ENCODE measurements at places on chromosomes 16 and 17. TPM values are rescaled to one million over a fixed set of nuclear protein-coding genes. Genes with fewer than 3 reads are reported as not detected.

DNA sequence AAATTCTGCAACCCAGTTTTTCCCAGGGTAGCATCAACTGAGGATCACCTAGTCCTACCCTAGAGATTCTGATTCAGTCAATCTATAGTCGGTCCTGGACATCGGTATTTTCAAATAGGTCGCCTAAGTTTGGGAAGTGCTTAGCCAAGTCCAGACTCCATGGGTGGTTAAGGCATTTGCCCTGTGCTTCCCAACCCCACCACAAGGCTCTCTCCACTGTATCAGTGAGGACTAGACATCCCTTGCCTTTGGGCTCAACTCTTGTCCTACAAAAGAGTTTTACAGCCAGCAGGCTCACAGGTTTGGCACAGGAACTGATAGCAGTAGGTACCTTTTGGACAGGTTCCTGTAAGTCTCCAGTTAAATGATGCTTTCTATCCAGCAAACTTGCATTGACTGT, 13.8 kb downstream of the HYDIN start:
- peak; percentile 36 for DNase-seq

DNA sequence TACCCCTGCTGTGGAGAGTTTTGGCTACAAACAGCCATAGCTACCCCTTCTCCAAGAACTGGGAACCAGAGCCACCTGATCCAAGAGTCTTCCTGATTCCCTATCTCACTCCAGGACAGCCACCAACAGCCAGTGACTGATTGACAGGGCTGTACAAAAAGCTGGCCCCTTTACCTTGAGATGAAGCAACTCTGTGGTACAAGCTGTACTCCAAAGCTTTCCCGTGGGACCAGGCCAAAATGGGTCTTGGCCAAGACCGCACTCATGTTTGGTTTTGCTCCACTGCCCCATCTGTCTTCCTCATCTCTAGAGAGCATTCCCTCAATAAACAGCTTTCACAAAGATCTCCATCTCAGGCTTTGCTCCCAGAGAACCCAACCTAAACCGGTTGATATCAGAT, 43.6 kb downstream of the RNF157 start:
- DNase-seq, result no peak

- DNase-seq, result no peak
Measured at GRCh38 chr16:28835864-28836760, 10.0 kb downstream of the TUFM start.

GRCh38 chr16:53781023-53781605, 77.2 kb downstream of the FTO start:
- DNase-seq, result no peak

GRCh38 chr17:45341533-45342158, 24.8 kb upstream of the MAP3K14 start:
- peak; percentile 98 for DNase-seq

GRCh38 chr17:80886641-80887573, 104.7 kb upstream of the CHMP6 start:
- no peak for DNase-seq

DNA sequence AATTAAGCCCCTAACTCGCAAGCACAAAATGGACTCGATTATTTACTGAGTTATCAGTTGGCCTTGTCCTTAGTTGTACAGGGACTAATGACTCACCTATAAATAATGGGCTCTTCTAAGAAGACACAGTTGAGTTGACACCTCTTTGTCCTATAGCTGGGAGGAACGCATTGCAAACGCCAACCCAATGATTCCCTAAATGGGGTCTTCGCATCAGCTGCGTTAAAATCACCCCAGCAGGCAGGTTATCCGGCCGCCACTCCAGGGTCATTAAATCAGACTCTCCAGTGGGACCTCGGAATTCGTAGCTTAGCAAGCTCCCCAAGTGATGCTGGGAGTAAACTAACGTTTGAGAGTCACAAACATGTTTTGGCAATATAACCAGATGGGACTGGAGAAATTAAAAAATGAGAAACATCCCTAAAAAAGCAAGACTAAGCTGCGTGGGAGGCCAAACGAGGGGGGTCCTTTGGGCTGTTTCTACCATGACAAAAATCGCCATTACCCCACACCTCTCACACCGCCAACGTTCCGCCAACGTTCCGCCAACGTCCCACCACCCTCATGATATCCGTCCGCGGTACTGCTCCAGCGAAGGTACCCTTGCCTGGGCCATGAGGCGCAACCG, 932 bp upstream of the NFE2L1 start:
- no peak for DNase-seq

DNA sequence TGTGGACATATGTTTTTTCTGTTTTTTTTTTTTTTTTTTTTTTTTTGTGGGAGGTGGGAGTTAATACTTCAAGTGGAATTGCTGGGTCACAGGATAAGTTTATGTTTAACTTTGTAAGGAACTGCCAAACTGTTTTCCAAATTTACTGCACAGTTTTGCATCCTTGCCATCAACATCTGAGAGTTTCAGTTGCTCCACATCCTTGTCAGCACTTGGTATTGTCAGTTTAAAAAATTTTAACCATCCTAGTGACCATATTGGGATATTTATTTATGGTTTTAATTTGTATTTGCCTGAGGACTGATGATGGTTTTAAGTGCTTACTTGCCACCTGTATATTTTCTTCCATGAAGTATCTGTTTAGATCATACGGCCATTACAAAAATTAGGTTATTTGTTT, 34.0 kb upstream of the IRF8 start:
- no peak for DNase-seq

DNA sequence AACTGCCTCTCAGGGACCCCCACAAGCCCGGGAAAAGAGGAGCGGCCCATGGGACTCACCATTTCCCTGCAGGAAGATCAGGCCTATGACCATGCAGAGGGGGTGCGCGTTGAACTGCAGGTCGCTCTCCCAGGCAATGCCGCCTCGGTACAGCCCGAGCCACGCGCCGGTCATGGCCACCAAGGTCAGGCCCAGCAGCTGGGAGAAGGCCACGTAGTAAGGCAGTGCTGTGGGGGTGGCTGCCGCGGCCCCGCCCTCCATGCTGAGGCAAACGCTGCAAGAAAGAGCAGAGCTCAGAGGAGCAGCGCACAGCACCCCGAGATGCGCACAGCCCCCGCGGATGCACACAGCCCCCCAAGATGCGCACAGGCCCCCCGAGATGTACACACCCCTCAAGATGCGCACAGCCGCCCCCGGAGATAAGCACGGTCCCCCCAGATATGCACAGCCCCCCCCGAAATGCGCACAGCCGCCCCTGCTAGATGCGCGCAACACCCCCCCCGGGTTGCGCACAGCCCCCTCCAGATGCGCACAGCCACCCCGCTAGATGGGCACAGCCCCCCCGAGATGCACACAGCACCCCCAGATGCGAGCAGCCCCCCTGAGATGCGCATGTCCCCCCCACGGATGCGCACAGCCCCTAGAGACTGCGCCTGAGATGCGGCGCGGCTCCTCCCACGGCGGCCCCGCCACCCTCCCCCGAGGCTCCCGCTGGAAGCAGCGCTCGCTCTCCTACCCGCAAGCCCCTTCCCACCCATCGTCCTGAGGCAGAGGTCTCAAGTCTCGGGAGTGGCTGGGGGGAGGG, 8.6 kb downstream of the CYB561 start:
- DNase-seq, result no peak

GRCh38 chr17:29726715-29727252, 104.1 kb upstream of the CORO6 start:
- DNase-seq, result no peak

DNA sequence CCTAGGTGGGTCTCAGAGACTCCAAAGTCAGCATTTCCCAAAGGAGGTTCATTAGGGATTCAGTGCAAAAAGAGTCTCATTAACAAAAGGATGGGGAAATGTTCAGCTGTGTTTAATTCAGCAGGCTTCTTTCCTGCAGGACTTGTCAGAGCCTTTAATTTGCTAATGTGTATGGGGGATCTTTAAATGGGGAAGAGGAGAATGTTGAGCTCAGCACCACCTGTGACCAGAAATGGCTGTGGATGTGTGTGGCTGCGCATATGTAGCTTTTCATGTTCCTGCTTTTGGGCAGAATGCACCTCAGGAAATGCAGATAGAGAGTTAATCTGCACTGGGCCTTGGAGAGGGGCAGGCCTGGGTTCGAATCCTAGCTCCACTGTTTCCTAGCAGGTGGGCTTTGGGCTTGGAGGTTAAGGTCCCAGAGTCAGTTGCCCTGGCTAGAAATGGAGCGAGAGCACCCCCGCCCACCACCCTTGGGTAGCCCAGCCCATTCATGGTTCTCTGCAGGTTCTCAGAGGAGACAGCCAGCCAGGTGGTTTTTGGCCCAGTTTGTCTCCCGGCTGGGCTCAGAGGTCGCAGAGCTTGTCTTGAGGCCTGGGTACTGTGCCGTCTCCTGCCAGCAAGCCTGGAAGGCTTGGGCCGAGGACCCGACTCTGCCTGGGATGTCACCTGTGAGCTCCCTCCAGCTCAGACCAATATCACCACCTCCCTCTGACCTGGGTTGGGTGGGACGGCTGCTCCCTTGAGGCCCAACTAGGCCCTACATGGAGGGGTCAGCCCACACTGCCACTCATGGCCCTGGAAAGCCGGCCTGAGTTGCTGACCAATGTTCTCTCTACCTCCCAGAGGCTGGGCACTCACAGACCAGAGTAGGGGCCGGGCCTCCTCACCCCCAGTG, 9.3 kb downstream of the ADCY7 start:
- no peak for DNase-seq

GRCh38 chr17:80460429-80460834, 16.0 kb downstream of the NPTX1 start:
- DNase-seq, result no peak

DNA sequence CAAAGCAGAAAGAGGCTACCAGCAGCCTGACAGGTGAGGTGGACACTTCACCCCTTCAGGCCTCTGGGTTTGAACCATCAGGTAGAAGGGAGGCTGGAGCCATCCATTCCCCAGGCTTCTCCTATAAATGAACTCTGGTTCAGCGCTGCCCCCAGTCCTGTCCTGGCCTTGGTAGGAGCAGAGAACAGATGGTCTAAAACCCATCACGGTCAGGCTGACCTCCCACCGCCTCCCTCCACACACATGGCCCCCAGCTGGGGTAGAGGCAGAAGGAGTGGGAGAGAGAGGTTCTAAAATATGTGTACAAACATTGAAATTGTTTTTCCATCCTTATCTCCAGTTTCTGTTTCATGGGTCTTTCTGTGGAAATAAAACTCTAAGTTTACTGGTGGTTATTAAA, 59.7 kb upstream of the DNAJA2 start:
- no peak for DNase-seq

GRCh38 chr17:76078860-76079534, at the start of gene ZACN:
Gene ZACN, plus strand, starts transcription at chr17:76079182. Its CDS starts 83 bp downstream, at chr17:76079265.
- DNase-seq, result peak; percentile 33

DNA sequence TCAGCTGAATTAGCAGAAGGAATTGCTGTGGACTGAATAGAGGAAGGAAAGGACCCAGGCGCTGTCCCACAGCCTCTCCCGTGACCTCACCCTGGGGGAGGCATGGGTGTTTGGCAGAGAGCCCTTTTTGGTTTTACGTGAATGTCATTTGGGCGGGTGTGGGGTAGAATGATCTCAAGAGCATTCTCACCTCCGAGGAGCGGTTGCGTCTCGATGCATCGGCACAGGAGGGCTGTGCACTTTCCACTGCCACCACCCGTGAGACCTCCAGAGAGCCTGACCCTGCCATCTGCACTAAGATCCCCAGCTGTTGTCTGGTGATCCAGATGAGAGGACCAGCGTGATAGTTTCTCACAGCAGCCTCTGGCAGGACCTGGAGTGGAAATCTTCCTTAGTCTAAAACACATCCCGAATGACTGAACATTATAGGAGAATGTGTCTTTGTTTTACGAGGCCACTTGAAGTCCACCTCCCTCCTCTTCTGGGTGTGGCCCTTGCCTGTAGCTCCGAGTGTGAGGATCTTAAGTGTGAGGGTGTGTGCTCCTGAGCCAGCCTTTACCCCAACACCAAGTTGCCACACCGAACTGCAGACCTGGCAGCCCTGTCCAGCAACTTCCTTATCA, 29.3 kb downstream of the FOXK2 start:
- DNase-seq, result no peak

DNA sequence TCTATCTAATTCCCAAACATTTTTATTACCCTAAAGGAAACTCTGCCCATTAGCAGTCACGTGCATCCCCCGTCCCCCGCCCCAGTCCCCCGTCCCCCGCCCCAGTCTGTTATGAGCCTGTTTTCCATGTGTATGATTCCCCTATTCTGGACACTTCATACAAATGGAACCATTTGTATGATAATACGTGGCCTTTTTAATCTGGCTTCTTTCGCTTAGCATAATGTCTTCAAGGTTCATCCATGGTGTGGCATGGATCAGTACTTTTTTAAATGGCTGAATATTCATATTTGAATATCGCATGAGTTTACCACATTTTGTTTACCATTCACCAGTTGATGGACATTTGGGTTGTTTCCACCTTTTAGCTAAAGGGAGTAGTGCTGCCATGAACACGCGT, 49.5 kb downstream of the DNAH2 start:
- DNase-seq, result no peak

GRCh38 chr17:4766723-4767122, 5.0 kb upstream of the TM4SF5 start:
- no peak for DNase-seq

DNA sequence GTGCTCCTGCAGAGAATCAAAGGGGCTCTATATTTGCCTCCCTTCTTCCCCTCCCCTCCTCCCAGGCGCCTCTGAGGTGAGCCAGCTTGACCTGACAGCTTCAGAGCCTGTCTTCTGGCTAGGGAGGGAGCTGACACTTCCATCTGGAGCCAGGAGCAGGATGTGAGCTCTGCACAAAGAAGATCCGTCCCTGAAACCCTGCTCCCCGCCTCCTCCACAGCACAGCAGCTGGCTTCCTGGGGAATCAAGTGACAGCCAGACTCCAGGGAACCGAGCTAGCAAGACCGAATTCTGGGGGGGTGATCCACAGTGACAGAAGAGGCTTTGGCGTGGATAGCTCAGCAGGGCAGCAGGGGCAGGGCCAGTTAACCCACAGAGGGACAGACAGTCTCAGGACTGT, 37.2 kb downstream of the CCDC182 start:
- peak; percentile 80 for DNase-seq

DNA sequence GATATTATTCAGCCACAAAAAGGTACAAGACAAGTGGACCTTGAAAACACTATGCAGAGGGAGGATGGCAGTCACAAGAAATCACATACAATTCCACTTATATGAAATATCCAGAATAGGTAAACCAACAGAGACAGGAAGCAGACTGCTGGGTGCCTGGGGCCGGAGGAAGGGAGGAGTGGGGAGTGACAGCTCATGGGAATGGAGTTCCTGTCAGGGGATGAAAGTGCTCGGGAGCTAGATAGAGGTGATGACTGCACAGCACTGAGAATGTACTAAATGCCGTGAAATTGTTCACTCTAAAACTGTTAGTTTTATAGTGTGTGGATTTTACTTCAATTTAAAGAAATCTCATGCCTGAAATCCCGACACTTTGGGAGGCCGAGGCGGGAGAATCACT, 74.2 kb upstream of the MED9 start:
- DNase-seq, result no peak

The CCL14 gene
- total RNA-seq, result not detected

The CBFA2T3 gene
- total RNA-seq, result 2.9 TPM

The KRTAP4-11 gene
- total RNA-seq, result not detected

The ZNF469 gene
- 4.4 TPM for total RNA-seq

The CHTF18 gene
- total RNA-seq, result 120 TPM

The SLC25A19 gene
- total RNA-seq, result 27.2 TPM

The UBE2Z gene
- 80.0 TPM for total RNA-seq

The SCPEP1 gene
- total RNA-seq, result 27.1 TPM

The OR1A1 gene
- total RNA-seq, result not detected

The CD300LB gene
- total RNA-seq, result not detected

The C16orf74 gene
- total RNA-seq, result 4.9 TPM

Data from H9 (cell line).